ENCODE measurements at places on chromosomes 4 and X. TPM values are rescaled to one million over a fixed set of nuclear protein-coding genes. Genes with fewer than 3 reads are reported as not detected.
A peak's percentile ranks its signal among the peaks of the same experiment; 100 is the strongest.

GRCh38 chrX:120857240-120857639, 18.4 kb downstream of the CT47B1 start:
- DNase-seq, result no peak

- no peak for DNase-seq
These were observed 9.0 kb downstream of the FBXO8 start for GRCh38 chr4:174274436-174274835.

DNA sequence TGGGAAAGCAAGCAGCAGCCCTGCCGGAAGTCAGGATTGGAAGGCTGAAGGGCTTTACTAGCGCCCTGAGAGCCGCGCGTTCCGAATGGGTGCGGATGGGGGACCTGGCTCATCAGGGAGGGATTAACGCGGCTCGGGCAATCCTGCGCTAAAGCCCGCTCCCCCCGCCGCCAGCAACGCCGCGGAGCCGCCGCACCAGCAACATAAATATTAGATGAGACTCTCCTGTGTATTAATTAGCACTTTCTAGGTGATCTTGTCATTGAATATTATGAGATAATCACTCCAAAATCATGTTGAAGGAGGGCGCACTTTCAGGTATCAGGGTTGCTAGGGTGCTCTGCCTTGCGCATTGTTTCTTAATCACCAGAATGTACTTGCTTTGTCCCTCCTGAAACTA, 357.2 kb upstream of the FAM241A start:
- DNase-seq, result no peak

GRCh38 chr4:89111833-89112563, 665 bp downstream of the TIGD2 start:
- DNase-seq, result peak; percentile 40

GRCh38 chr4:75848891-75849290, 53.4 kb downstream of the PPEF2 start:
- no peak for DNase-seq

GRCh38 chr4:14130551-14130950, 503.0 kb upstream of the BOD1L1 start:
- no peak for DNase-seq

- DNase-seq, result peak; percentile 90
These were observed 53.3 kb upstream of the LAS1L start for GRCh38 chrX:65587616-65588526.

- DNase-seq, result no peak
These were observed 51.3 kb downstream of the FNIP2 start for GRCh38 chr4:158819942-158820786.

DNA sequence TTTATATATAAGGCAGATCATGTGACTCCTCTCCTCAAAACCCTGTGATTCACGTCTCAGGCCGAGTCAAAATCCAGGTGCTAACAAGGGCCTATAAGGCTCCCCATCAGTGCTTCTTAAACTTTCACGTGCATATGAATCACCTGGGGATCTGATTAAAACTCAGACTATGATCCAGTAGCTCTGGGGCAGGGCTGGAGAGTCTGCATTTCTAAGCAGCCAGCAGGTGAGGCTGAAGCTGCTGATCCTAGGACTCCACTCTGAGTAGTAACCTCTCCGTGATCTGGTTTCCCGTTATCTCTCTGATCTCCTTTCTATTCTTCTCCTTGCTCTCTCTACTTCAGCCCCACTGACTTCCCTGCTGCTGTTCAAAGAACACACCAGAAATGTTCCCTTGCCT, 252.4 kb upstream of the RPS6KA3 start:
- DNase-seq, result no peak

DNA sequence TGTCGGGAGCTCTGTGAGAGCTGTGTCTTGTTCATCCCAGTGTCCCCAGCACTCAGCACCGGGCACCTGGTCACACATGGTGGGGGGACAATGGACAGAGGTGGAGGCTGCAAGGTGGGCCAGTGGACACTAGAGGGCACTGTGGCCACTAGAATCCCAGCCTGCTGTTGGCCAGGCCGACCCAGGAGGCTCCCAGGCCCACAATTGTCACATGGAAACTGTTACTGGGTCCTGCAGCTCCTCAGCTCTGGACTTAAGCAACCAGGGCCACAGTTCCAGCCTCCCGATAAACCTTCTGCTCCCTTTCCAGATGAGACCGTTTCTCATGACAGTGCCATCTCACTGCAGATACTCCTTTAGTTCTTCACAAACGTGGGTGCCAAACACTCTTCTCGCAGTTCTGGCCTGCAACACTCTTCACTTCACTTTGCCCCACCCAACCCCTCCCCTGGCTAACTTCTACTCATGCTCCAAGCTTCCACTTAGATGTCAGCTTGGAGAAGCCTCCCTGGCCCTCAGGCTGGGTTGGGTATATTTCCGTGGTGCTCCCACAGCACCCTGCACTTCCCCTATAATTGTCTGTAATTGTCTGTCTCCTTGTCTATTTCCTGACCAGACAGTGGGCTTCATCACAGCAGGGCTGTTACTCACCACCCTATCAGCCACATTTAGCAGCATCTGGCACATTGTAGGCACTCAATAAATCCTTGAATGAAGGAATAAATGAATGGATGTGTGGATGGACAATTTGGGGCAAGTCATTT, 3.5 kb upstream of the IQSEC2 start:
- DNase-seq, result peak; percentile 73

GRCh38 chr4:159191989-159192388, 89.1 kb downstream of the RAPGEF2 start:
- no peak for DNase-seq

GRCh38 chr4:75071317-75071716, 138.4 kb downstream of the PARM1 start:
- no peak for DNase-seq

- no peak for DNase-seq
These were observed 194.5 kb upstream of the EDA2R start for GRCh38 chrX:66833426-66833825.

GRCh38 chr4:141810712-141811375, 174.5 kb downstream of the IL15 start:
- DNase-seq, result no peak

DNA sequence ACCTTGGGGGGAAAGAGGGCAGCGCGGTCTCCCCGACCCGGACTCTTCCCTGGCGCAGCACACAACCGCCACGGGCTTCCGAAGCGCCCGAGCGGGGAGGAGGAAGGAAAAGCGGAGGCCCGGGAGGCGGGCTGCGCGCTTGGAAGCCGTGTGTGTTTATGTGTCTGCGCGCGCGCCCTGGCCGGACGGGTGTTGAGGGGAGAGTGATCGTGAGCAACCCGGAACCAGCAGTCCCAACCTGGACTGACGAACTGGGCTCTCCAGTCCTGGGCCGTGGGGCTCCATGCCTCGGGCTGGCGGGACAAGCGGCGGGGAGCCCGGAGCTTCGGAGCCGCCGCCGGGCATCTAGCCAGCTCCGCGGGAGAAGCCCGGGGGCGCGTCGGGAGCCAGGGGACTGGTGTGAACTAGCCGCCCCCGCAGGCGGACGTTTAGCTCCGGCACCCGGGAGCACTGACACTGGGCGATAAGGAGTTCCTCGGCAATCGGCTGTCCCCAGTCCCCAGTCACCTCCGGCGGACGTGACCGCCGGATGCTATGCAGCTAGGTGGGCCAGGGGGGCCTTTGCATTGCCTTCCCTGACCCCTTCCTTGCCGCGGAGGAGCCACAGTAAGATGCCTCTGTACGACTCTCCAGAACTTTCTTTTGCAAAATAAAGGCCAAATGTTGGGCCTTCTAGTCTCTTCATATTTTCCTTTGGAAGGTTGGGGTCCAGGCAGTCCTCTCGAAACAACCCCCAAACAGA, 74.8 kb upstream of the BCOR start:
- DNase-seq, result peak; percentile 69

GRCh38 chr4:159242427-159242826, 139.5 kb downstream of the RAPGEF2 start:
- no peak for DNase-seq

DNA sequence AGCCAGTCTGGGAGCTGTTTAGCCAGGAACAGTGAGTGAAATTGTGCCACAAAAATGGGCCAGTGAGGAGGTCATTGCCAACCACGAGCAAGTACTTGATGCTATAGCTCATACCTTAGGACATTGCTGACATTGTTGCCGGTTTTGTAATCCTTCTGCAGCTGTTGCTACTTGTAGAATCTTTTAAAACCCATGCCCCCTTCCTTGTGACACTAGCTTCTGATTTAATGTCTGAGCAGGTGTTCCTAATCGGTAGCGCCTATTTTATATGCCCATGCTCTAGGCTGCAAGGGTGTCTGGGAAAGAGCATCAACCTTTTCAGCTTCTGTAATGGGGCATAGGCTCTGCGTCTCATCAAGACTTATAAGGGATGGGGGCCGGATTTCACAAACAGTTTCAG, 2.6 kb downstream of the POLA1 start:
- no peak for DNase-seq

Gene ARMCX1
- total RNA-seq, result 6.8 TPM

Gene SLITRK4
- 0.07 TPM for total RNA-seq

Gene PABPC1L2B
- not detected for total RNA-seq

Gene STARD8
- 2.3 TPM for total RNA-seq

Gene GRID2
- not detected for total RNA-seq

Gene EFHC2
- 0.57 TPM for total RNA-seq

Gene KDR
- 3.4 TPM for total RNA-seq

Gene MAP9
- 2.3 TPM for total RNA-seq

Gene KCND1
- total RNA-seq, result 1.0 TPM

All from colonic mucosa (tissue), 4 donors.